A172 (cell line): ENCODE measurements at places on chromosomes 5 and 9.

- no peak for DNase-seq
Measured at GRCh38 chr5:125813221-125813974, 609.8 kb upstream of the GRAMD2B start.

DNA sequence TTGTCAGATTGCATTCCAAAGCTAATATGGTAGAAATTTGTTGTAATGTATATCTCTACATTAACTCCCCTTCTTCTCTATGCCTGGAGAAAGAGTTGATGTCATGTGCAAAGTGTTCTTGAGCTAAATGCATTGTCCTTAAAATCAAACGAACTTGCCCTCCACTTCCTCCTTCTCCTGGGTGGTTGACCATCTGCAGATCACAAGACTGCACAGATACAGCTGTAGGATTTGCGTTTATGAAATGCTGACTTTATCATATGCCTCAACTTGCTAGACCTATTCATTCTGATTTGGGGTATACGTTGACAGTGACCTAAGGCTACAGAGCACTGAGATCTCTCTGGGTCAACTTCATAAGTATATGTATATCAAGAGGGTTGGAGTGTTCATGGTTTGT, 8.3 kb downstream of the TRIM32 start:
- no peak for DNase-seq

GRCh38 chr5:126909856-126910255, 120.5 kb downstream of the MARCHF3 start:
- no peak for DNase-seq

DNA sequence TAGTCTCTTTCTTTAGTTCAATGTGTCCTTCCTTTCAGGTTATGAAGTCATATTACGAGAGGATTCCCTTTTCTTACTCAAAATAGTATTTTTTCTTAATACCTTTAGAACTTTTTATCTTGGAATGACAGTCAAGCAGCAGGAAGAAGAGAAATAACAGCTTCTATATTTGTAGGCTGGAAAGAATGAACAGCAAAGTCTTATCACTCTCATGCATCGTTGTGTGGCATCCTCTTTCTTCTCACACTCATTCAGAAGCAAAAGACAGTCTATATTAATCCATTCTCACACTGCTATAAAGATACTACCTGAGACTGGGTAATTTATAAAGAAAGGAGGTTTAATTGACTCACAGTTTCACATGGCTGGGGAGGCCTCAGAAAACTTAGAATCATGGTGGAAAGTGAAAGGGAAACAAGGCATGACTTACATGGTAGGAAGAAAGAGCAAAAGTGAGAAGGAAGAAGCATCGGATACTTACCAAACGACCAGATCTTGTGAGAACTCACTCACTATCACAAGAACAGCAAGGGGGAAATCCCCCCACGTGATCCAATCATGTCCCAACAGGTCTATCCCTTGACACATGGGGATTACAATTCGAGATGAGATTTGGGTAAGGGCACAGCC, 1646.1 kb upstream of the CDH6 start:
- no peak for DNase-seq

DNA sequence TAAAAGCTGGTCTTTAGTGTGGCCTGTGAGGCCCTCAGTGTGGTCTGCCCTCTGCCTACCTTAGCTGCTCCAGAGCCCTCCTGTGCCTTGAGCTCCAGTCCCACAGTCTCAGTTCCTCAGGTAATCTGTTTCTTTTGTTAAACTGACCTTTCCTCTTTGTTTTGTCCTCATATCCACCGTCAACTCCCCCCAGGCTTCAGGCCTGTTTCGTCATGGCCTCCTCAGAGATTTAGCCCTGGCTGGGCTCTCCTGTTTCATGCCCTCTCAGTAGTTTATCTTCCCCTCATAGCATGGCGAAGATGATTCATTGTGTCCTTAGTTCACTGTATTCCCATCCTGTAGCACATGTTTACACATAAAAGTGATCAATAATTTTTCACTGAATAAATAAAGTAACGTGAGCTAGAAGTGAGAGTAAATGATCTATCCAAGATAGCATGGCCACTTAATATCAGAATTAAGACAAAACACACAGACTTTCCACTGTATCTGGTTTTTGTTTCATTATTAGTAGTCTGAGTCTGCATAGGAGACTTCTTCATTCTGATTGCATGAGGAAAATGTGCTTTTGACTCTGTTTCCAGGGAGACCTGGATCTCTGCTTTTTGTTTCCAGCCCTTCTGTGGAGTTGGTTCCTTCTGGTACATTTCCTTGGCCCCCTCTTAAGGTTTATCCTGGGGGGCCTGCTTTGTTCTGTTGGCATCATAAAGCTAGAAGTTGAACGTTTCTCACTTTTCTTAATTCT, 70.5 kb downstream of the SNX24 start:
- no peak for DNase-seq

DNA sequence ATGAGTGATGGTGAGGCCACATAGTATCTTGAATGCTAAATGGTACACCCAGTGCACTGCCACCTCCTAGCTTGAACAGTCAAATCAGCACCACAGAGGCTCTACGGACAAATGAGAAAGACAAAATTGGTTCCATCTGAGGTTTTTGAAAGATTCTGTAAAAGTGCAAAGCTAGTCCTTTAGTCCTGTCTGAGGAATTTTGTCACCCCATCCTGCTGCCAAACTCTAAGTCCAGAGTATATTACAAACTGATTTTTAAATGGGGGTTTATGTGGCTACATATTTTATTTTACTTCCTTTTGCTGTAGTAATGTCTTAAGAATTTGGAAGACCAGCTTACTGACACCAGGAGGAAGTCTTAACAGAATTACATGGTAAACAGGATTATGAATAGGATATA, 7.7 kb downstream of the FREM1 start:
- no peak for DNase-seq

GRCh38 chr5:124054564-124054963, 542.6 kb downstream of the CSNK1G3 start:
- DNase-seq = no peak

DNA sequence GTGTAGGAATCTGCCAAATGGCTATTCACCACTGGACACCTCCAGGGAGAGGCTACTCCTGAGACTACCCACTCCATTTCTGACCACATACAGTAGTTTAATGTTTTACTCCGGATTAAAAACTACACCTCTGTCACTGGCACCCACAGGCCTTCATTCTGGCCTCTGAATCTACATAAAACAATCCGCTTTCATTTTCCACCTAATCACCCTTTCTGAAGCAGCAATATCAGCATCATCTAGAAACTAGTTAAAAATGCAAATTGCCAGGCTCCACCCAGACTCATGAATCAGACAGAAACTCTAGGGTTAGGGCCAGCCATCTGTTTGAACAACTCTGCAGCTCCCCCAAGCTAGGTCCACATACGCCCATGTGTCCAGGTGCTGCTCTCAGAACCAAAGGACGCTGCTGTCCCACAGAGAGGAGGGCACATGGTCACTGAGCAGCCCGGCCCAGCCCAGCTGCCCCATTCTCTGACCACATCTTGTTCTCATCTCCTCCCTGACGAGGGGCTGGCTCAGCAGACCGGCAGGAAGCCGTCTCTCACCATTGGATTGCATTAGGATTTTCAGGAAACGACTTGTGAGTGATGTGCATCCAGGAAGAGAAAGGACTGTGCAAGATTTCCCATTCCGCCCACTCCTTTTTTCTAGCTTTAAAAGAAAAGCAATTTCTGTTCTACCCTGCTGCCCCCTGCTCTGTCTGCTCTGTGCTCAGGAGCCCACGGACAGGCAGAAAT, 34.7 kb downstream of the ADAM19 start:
- peak; percentile 70 for DNase-seq

GRCh38 chr5:89292487-89292886, 409.5 kb upstream of the MEF2C start:
- no peak for DNase-seq

GRCh38 chr5:141585594-141585993, 33.2 kb downstream of the DIAPH1 start:
- DNase-seq = no peak

DNA sequence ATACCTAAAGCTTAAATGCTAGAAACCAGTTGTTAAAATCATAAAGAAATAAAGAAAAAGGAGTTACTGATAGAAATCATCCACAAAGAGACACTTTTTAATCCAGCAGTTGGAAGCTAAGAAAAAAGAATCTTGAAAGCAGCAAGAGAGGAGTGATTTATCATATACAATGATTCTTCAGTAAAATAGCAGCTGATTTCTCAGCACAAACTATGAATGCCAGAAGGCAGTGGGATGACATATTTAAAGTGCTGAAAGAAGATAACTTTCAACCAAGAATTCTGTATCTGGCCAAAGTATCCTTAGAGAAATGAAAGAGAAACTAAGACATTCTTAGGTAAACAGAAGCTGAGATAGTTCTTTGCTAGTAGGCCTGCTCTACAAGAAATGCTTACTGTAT, 366.0 kb downstream of the HTR1A start:
- DNase-seq = no peak

GRCh38 chr9:130570208-130570607, 9.2 kb upstream of the FUBP3 start:
- DNase-seq = no peak

- DNase-seq = no peak
Measured at GRCh38 chr9:121661328-121661727, 9.9 kb downstream of the DAB2IP start.

DNA sequence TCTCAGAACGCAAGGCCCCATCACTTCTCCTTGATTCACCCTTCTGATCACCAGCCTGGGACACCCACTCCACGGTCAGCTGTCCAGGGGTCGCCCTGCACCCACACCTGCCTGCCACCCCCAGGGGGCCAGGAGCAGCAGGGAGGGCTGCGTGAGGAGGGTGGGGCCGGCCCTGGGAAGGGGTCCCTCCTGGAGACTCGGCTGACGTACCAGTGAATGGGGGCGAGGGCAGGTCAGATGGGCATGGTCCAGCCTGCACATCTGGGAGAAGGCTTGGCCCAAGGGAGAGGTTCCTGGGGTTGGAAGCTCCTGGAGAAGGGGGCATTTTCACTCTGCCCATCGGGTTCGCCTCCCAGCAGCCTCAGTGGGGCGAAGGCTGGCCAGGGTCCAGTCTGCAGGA, 21.8 kb upstream of the SARDH start:
- DNase-seq = no peak

DNA sequence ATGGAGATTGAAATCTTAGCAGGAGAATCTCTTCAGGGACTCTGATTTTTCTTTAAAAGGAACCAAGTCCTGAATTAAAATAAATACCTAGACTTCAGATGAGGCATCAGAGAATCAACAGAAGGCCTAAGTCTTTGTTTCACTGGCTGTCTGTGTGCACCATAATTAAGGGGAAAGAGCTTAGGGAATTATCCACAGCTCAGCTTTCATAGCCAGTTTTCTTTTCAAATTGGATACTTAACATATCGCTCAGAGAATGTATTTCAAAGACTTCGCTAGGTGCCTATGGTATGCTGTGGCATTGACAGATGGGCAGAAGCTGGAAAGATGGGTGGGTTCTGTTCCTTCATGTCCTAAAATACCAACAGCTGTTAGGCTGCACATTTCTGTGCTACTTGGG, 325.8 kb downstream of the TMEM38B start:
- DNase-seq = no peak

DNA sequence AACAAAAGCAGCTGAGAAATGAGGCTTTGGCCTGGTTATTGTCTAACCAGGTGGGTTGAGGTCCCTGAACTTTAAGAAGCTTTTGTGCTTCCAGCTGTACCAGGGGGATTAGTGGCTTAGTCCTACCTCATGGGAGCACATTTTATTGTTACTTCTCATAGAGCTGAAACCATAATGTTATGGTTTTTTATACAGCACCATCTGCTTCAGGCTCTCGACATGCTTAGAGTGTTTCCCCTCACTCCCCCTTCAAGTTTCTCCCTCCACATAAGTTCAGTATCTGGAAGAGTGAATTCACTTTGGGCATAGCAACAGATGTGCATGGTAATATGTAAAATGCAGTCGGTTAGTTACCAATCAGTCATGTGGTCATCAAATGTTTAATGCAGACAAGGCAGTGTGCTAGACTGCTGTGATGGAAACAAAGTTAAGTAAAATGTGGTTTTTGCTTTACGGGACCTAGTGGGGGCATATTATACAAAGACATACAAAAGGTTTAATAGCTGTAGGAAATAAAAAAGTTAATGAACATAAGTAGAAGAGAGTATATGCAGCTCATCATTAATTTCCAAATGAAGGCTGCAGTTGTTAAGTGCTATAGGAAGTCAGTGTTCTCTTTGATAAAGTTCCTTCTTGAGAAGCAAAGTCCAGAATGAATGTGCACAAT, 95.9 kb upstream of the SPRY4 start:
- no peak for DNase-seq

DNA sequence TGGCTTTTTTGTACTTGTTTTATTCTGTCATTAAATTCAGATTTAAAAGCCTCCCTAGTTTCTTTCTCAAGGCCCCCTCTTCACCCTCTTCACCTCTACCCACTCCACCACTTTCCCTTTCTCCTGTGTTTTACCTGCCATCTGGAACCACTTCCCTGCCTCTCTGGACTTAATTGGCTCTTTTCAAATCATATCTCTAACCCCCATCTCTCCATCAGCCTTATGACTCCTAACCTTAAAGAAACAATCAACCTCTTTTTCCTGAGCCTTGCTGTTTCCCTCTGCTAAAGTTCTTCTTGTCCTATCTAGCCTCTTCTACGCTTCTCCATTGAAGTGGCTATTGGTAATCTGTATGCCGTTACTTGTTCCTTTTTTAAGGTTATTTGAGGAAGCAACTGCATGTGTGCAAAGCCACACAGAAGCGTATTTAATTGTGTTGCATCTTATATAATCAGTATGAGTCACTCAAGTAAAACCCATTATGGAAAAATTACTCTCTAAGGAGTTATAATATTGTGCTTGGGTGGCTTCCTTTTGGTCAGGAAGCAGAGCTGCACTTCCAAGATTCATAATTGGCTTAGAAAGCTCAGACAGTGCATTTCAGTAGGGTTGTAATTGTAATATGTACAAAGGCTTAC, 653.6 kb upstream of the ITGA1 start:
- no peak for DNase-seq

- no peak for DNase-seq
Measured at GRCh38 chr5:120382833-120383232, 81.3 kb upstream of the PRR16 start.

- peak; percentile 44 for DNase-seq
Measured at GRCh38 chr5:88666761-88667495, 216.1 kb downstream of the MEF2C start.
